ENCODE measurements at places on chromosomes 1 and 21.

GRCh38 chr1:83531521-83532309, 467.2 kb downstream of the TTLL7 start:
- DNase-seq = no peak

GRCh38 chr1:177913762-177914540, 55.9 kb downstream of the SEC16B start:
- DNase-seq = no peak

DNA sequence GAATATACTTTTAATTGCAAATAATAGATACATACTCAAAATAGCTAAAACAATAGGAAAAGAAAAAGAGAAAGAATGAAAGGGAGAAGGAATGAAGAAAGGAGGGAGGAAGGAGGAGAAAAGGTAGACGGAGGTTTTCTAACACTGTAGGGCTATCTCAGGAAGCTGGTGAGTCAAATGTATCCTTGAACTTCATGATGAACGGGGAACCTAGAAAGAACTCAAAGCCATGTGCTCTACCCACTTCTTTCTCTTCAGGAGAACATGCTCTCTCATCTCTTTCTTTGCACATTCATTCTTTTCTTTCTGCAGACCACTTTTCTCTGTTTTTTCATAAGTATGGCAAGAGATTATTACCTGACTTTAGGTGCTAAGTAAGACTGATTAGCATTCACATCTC, 37.3 kb upstream of the ZNF644 start:
- no peak for DNase-seq

- peak; percentile 49 for DNase-seq
Measured at GRCh38 chr1:83508485-83509151, 490.3 kb downstream of the TTLL7 start.

DNA sequence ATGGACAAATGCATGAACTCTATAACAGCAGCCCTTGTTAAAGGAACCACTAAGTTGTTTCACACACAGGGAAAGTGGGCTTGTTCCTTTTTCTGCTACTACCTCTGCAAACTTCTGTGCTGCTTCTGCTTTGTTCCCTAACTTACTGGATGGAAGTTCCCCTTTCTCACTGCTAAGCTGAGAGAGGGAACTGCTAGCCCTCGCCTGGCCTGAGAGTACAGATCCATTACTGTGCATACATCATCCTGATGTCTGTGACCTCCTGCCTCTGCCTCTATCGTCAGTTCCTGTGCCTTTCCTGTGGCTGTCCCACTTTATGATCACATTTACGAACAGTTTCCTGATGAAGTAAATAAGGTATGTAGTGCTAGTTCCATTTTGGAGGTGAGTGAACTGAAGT, 3.5 kb downstream of the GNAT2 start:
- DNase-seq = peak; percentile 43

- no peak for DNase-seq
Measured at GRCh38 chr1:66253330-66253921, 280.5 kb upstream of the SGIP1 start.

GRCh38 chr1:54499360-54500106, 48.5 kb upstream of the ACOT11 start:
- no peak for DNase-seq

GRCh38 chr1:205015241-205015640, 27.8 kb upstream of the CNTN2 start:
- no peak for DNase-seq

- DNase-seq = no peak
Measured at GRCh38 chr1:31505911-31506497, 70.3 kb upstream of the TINAGL1 start.

- peak; percentile 88 for DNase-seq
Measured at GRCh38 chr21:36927719-36928117, 38.8 kb downstream of the HLCS start.

- no peak for DNase-seq
Measured at GRCh38 chr1:241611063-241611462, 29.1 kb downstream of the CHML start.

GRCh38 chr1:31549809-31550620, 26.3 kb upstream of the TINAGL1 start:
- DNase-seq = no peak

- no peak for DNase-seq
Measured at GRCh38 chr1:193794239-193794638, 607.8 kb upstream of the B3GALT2 start.

DNA sequence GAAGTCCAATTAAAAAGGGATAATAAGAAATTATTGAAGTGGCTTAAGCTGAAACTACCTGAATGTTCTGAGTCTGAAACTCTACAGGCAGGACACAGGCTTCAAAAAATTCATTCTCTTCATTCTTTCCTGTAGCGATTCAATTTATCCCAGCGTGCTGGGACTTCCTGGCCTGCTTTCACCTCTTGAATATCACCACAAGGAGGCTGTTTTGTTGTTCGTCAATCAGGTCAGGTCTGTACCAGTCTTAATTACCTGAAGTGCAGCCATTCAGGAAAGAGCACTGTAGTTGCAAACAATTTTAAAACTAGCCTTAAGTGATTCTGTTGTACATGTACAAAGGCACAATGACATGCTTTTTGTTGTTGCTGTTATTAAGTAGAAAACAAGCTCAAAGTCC, 38.4 kb downstream of the FYB2 start:
- DNase-seq = no peak

- no peak for DNase-seq
Measured at GRCh38 chr1:192812420-192813209, 3.8 kb downstream of the RGS2 start.

- no peak for DNase-seq
Measured at GRCh38 chr1:221855156-221855555, 113.3 kb upstream of the DUSP10 start.

DNA sequence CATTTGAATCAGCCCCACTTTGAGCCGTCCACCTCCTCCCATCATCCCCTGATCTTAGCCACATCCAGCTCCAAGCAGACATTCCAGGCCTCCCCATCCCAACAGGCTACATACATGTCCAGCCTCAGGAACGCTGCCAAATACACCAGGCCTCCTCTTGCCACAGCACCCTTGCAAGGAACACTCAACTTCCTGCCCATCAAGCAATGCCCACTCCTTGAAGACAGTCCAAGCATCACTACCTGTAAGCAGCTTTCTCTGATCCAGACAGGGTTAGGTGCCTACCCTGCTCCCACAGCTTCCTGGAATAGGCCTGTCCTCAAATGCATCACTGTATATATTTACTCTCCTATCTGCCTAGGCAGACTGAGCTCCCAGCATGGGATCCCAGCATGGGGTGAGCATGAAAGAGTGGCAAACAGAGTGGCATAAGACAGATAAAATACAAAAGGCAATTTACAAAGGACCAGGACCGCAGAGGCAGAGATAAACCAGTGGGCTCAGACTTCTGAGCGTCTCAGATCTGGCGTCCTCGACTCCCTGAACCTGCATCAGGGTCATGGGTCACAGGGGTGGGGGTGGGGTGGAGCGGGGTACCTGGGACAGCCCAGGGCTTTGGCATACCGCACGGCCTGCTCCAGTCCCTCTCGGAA, 816 bp downstream of the HYI start:
- no peak for DNase-seq

DNA sequence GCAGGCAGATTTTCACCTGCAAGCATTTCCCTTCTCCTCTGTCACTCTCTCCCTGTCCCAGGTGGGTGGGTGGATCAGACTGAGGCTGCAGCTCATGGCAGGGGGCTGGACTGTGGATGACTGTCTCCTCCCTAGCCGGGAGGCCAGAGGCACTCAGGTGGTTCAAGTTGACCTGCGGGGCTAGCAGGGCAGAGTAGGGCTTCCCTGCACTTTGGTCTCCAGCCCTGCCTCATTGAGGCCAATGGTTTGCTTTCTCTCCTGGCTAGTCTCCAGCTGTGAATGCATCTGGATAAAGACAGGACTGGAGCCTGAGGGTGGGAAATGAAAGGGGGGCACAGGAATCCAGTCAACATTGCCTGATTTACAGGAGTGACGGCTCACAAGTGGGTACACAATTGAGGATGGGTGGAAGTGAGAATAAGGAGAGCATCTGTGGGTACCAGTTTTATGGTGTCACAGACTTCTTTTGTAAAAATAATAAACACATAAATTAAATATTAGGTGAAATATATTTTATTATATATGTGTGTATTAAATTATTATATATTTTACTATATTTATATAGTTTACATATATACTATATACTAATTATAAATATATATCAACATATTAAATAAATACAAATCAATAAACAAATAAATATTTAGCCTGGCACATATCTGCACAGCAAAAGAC, 25.6 kb downstream of the RUNX1 start:
- DNase-seq = no peak

GRCh38 chr21:27129215-27129614, 162.3 kb upstream of the ADAMTS5 start:
- no peak for DNase-seq

- no peak for DNase-seq
Measured at GRCh38 chr21:36041910-36042309, 18.4 kb downstream of the SETD4 start.

GRCh38 chr1:36436821-36437220, 13.4 kb downstream of the OSCP1 start:
- DNase-seq = no peak

Measured in left lobe of liver (tissue), 2 donors.